ENCODE measurements at places on chromosomes 13 and 19.

DNA sequence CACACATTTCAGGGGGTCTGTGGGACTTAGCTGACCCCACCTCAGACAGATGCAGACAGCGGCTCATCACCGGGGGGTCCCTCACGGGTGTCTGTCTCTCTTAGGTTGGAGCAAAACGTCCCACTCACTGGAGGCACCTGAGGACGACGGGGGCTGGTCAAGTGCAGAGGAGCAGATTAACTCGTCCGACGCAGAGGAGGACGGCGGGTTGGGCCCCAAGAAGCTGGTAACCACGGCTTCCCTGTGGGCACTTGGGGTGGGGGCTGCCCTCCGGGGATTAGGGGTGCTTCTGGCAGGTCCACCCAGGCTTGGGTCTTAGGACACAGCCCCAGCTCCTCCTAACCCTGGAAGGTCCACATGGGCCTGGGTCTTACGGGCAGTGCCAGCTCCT is 11.2 kb upstream of the F7 start:
- no peak for DNase-seq

GRCh38 chr13:80361883-80362327 is 21.0 kb upstream of the SPRY2 start:
- no peak for DNase-seq

- DNase-seq: no peak
Measured at GRCh38 chr13:59677966-59678814, 485.5 kb downstream of the DIAPH3 start.

DNA sequence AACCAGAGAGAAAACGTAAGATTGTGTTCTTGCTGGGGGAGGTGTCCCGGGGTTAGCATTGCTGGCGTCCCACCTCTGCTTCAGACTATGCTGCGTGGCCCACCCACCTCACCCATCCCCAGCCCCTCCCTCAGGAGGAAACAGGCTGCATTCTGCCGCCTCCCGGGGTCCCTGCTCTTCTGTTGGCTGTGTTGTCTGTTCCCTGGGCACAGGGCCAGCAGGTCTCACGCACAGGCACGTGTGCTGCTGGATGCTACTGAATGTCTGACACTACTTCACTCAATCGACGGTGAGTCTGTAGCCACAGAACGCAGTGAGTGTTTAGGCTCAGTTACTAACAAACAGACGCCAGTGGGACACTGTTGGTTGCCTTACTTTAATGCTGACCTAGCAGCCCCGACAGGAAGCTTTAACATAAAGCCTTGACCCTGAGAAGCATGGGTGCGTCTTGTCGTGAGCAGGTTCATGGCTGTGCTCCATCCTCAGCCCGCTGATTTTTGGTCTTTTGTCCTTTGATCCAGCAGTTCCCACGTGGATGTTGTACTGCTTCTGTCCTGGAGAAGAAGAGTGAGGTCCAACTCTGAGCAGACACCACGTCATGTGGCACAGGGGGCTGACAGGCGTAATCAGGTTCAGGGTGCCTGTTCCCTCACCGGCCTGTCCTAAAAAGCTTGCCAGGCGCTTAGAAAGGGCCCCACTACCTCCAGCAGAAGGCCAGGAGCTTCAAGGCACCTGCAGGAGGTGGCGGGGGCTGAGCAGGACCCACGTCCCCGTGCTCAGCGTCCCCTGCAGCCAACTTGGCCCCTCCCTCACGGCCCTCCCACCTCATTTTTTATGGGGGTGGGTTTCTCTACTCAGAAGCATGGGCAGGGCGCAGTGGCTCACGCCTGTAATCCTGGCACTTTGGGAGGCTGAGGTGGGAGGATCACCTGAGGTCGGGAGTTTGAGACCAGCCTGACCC is 26.0 kb downstream of the NAXD start:
- no peak for DNase-seq

DNA sequence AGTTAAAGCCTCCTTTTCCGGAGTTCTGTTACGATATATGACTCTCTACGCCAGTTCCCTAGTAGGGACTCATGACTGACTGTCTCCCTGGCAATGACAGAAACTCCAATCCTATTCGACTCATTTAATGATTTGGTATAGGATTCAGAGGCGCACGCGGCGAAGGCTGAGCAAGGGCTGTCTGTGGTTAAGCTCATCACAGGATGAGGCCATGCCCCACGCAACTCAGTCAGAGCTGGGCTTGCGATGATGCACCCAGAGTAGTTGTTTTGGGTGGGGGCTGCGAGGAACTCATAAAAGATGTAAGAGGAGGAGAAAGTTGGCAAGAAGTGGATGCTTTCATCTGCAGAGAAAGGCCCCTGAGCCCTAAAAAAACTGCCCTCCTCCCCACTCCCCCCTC is 468 bp upstream of the SERTM1 start:
- DNase-seq: no peak

DNA sequence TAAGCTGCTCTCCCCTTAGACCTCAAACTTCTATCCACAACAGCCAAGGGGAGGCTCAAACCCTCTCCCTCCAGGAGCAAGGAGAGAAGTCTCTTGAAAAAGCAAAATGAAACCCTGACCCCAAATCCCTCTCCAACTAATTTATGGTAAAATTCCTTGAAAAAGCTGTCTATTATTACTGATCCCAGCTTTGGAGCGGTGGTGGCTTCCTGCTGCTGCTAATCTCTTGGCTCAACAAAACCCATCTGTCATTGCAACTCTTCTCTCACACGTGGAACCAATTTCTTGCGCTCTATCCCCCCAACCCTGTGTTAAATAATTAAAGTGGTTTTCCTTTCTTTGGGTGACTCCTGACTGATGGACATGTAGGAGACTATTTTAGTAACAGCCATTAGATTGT is 64.1 kb upstream of the OXGR1 start:
- no peak for DNase-seq

- DNase-seq: no peak
Measured at GRCh38 chr19:49856574-49857021, 5.6 kb downstream of the PTOV1 start.

GRCh38 chr13:27309967-27310598 is 39.5 kb downstream of the RASL11A start:
- DNase-seq: no peak

DNA sequence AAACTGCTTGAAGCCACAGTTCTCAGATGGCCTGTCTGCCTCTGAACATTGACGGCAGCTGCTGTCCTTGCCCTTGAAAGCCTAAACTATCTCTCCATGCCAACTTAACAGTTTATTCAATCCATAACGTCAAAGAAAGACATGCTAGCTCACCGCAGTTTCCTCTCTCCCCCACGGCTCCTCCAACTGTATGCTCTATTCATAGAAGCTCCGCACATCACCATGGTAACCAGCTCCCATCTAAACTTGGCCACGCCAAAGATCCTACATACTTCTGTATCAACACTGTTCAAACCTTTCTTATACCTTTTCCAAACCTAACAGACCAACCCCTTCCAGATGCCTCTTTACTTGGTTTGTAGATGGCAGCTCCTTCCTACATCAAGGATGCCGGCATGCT is 48.6 kb downstream of the ZNF91 start:
- DNase-seq: no peak

DNA sequence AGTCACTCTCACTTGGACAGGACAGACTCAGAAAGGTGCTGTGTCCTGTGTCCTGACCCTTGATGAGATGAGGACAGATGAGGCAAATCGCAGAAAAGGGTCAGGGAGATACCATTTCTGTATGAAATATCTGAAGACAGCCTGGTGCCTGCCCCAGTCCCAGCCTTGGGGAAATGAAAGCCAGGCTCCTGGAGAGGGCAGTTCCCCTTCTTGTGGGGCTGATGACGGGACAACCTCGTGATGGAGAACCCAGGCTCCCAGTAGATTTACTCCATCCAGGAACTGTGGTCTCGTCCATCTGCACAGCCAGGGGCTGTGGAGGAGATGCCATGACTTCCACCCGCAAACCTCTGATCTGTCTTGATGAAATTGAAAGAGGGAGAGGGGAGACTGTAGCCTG is 13.8 kb downstream of the LILRB1 start:
- DNase-seq: no peak

GRCh38 chr19:4571305-4571917 is 11.9 kb upstream of the SEMA6B start:
- no peak for DNase-seq

DNA sequence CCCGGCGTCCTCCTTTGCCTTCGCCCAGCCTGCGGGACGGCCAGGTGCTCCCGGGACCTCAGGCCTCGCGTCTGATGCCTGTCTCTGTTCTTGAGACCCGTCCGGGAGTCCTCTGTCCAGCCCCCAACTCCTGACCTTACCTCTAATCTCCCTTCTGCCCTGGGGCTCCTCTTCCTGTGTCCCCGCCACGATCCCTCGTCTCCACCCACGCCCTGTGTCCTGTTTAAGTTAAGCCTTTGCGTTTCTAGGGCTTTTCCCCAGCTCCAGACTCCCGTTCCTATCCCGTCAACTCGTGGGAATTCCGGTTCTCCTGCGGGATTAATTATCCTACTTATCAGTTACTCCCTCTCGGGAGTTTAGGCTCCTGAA is 686 bp downstream of the LENG8 start:
- DNase-seq: no peak

- no peak for DNase-seq
Measured at GRCh38 chr13:32472194-32472621, 44.3 kb upstream of the N4BP2L1 start.

- no peak for DNase-seq
Measured at GRCh38 chr13:33761740-33762139, 56.2 kb upstream of the RFC3 start.

DNA sequence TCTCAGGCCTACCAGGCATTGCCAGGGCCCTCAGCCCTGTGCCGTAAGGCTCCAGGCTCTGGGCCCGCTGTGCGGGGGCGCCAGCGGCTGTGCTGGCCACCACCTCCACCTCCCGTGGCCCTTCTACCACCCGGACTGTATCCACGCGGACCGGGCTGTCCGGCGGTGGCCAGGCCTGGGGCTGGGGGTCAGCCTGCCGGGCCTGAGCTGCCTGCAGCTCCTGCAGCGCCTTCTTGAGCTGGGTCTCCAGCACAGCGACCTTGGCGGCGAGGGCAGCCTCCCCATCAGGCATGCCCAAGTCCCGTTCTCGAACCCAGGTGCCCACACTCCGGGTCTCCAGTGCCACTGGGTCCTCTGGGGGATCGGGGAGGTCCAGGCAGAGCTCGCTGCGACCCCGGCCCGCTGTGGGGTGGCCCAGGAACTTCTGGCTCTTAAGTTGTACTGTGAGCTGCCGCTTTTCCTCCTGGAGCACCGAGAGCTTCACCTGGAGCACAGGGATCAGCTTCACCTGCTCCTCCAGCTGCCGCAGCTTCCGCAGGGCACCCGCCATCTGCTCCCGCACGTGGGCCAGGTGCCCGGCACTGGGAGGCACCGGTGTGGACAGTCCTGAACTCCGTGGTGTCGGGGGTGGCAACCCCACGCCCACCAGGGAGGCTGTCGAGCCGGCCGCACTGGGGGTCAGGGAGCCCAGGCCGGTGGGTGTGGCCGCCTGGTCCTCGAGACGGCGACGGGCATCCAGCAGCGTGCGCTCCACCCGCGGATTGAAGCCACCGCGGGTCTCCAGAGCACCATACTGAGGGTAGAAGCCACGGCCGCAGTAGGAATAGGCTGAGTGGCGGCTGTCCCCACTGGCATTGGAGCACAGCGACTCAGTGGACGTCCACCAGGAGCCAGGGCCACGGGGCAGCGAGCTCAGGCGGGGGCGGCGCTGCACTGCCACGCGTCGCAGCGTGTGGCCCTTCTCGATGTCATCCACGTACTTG is 4.1 kb downstream of the KANK2 start:
- no peak for DNase-seq

- no peak for DNase-seq
Measured at GRCh38 chr13:72931311-72931710, 127.5 kb upstream of the KLF5 start.

- no peak for DNase-seq
Measured at GRCh38 chr13:32600890-32601289, 14.6 kb downstream of the PDS5B start.

DNA sequence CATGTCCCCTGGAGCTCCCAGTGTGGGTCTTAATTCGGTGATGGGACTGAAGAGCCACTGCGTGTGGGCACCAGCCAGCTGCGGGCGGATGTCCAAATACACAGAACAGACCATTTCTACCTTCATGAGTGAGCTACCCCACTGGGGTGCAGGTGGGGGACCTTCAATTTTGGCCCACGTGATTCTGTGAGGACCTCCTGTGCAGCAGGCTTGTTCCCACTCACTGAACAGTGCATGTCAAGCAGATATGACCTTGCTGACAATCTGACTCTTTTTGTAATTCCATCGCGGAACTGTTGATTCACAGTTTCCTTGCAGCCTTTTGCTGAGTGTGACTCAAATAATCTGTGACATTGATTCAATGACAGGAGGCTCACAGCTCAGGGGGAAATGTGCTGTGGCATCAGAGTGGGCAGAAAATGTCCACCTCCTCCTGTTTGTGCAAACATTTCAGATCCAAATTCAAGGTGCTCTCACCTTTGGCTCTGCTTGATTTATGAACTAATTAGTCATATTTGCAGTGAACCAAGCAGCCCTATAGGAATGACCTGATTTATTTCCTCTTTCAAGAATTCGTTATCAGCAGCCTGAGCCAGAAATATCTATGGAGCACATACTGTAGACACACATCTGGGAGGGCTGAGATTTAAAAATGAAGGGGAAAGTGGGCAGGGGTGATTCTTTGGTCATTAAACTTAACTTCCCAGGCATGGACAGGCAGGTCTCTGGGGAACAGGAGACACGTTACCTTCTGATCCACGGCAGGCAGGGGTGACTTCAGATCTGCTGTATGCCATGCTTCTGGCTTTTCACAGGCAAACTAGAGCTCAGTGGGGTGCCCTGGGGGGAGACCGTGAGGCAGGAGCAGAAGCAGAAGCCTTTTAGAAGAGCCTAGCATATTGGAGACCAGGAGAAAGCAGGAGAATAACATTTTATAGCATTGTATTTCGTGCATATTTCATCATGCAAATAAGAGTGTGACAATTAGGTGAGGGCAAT is 170.0 kb upstream of the KL start:
- no peak for DNase-seq

DNA sequence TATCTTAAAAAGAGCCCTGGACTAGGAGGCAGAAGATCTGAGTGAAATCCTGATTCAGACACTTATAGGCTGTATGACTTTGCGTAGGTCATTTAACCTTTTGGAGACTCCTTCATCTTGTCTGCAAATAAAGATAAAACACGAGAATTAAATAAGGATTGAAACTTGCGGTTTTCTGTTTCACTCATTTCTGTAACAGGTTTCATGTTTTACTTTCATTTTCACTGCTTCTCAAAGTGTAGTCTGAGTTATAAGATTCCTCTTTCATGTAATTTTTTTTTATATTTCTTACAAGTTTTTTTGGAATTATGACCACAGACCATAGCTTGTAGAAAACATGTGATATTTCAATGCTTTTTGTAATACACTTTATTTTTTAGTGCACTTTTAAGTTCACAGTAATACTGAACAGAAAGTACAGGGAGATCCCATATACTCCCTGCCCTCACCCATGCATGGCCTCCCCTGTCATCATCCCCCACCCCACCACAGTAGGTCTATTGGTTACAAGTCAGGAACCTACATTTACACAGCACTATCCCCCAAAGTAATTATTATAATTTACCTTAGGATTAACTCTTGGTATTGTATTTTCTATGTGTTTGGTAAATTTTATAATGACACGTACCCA is 174.6 kb downstream of the ITGBL1 start:
- DNase-seq: no peak

Data from cortex of kidney (tissue), 1 donor.